ENCODE measurements at places on chromosomes 12 and 14.
A peak's percentile ranks its signal among the peaks of the same experiment; 100 is the strongest.

GRCh38 chr12:78795934-78796445, 68.6 kb upstream of the SYT1 start:
- no peak for DNase-seq

GRCh38 chr12:64808110-64808509, 16.3 kb upstream of the TBC1D30 start:
- DNase-seq: no peak

- no peak for DNase-seq
Measured at GRCh38 chr12:76595056-76595455, 35.5 kb upstream of the OSBPL8 start.

DNA sequence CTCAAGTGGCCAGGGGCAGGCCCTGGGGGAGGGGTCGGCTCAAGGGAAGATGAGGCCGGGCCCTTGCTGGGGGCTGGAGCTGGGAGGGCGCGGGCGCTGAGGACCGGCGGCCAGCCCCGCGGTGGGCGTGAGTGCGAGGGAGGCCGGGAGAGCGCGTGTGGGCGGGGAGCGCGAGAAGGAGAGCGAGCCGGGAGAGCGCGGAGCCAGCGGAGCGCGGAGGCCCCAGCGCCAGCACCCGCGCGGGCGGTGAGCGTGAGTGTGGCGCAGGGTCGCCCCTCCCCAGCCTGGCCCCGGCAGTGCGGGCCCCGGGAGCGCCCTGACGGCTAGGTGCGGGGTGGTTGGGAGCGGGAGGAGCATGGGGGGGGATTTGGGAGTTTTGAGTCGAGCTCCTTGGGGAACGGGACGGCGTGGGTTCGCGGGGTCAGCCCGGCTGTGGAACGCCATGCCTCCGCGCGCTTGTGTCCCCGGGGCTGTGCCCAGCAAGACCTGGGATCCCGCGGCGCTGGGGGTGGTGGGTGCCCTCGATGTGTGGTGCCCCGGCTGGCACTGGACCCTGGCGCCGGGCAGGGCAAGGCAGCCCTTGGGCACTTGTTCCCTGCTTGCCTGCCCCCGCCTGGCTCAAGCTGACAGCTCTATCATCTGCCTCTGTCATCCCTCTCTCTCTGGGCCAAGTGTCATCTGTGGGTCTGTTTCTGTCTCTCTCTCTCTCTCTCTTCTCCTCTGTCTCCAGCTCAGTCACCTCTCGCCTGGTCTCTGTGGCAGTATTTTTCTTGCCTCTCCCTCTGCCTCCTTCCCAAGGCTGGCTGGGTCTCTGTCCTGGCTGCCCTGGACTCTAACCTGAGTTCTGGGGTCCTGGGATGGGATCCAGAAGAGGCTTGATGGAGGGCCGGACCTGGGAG, at the start of gene LBHD2:
Gene LBHD2, plus strand, starts transcription at position 190 of the 899 bp plus-strand sequence. CDS start 1,803 bp downstream, outside the sequence.
- DNase-seq: no peak

DNA sequence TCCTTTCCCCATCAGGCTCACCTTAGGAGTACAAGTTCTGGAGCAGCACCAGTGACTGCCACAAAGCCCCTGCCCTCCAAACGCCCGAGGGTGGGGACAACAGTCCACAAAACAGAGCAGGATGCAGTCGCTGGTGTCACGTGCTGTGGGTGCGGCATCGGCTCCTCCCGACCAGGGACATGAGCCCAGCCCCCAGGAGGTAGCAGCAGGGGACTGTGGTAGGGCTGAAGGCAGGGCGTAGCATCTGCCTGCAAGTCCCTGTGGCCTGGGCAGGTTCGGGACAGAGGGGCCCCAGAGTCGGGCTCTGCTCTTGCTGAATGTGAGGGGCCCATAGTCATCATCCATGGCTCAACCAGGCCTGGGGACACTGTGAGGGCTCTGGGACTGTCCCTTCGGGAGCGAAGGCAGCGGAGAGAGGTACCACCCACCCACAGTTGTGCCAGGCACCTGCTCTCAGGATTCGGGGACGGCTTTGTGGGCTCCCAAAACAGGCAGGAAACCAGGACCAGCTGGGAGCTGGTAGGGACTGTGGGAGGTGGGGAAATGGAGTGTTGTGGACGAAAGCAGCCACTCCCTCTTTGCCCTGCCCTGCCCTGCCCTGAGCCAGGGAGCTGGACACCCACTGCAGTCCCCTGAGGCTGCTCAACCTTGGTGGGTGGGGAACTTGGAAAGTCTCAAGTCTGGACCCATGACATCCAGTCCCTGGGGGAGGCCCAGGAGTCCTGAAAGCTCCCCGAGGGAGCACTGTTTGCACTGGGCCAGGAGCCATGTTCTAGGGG, 30.7 kb downstream of the FBRSL1 start:
- DNase-seq: no peak

DNA sequence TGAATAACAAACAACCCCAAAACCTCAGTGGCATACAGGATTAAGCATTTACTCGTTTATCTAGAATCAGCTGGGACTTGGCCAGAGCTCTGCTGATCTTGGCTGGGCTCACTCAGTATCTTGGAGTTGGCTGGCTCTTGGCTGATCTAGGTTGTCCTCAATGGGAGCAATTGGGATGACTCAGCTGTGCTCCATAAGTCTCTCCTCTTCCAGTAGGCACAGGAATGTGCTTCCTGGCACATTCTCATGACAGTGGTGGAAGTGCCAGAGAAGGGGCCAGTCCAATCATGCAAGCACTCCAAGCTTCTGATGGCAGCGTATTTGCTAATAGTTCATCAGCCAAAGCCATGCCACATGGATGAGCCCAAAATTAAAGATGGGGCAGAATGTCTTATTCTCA, 41.7 kb upstream of the ANO4 start:
- DNase-seq: peak; percentile 4

GRCh38 chr14:56202256-56202655, 84.0 kb downstream of the PELI2 start:
- no peak for DNase-seq

- DNase-seq: peak; percentile 98
Measured at GRCh38 chr12:108804271-108804953, 53.0 kb downstream of the SSH1 start.

- DNase-seq: no peak
Measured at GRCh38 chr14:89477391-89477790, 60.4 kb upstream of the FOXN3 start.

DNA sequence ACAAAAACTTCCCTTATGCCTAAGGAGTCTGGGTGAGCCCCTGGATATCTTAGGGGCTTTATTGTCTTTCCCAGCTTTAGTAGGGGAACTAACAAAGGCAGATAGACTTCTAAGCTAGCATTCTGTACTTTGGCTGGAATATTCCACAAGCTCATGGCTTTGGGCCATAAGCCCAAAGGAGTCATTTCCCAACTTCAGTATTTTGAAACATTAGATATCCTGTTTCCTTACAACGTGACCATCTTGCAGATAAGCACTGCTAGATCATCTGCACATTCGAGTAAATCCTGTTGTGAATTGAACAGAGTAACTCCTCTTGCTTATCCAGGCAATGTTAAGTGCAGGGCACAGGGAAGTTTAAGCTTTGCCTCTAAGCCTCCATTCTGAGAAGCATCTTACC, 70.6 kb upstream of the ACTN1 start:
- peak; percentile 72 for DNase-seq

- DNase-seq: no peak
Measured at GRCh38 chr14:73997108-73997943, 21.8 kb downstream of the ENTPD5 start.

DNA sequence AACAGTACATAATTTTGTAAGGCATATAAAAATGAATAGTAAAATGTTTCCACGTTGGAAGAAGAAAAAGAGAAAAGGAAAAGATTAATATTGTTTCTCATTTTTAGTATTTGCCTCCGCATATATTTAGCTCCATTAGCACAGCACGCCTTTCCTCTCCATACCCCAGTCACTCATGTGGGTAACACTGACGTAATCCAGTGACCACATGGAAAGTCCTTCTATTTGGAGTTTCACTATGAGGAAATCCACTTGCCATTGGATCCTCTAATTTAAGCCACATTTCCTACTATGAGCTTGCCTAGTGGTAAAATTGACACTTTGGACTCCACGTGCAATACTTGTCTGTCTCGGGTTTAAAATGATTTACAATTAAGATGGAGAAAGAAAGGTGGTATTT, 5.7 kb upstream of the SLCO1A2 start:
- DNase-seq: no peak

DNA sequence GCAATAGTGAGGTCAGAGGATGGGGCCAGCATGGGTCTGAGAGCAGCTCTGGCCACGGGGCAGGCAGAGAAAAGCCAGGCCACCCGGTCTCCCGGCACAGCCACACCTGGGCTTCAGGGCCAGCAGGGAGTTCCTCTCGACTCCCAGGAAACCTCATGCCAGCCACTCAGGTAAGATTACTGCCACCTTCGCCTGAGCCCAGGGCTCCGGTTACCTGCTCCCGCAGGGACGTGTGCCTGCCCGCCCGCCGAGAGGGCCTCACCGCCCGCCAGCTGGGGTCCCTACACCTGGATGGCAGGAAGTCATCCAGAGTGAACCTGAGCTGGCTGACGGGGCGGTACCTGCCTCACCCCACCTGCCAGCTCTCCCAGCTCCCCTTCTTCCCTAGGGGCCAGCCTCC, 7.3 kb downstream of the JAG2 start:
- DNase-seq: no peak

- DNase-seq: no peak
Measured at GRCh38 chr12:118326991-118327390, 45.7 kb downstream of the TAOK3 start.

DNA sequence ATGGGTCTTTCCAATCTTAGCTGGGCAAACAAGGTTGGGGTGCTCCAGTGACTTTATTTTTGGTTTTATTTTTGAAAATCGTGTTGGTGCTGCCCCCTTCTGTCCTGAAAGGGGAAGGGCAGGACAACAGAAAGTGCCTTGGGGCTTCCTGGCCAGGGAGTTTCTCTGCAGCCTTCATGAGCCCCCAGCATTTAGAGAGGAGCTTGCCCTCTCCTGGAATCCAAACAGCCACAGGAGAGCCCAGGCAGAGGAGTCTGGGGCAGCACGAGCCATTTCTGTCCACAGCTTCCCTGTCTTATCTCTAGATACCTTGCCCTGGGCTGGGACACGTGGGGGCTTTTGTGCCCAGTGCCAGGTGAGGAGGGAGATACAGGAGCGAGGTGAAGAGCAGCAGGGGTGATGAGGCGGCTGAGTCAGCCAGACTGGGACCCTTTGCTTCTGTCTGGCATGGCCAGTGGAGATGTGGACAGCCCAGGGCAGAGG, 4.4 kb upstream of the C1RL start:
- peak; percentile 39 for DNase-seq

DNA sequence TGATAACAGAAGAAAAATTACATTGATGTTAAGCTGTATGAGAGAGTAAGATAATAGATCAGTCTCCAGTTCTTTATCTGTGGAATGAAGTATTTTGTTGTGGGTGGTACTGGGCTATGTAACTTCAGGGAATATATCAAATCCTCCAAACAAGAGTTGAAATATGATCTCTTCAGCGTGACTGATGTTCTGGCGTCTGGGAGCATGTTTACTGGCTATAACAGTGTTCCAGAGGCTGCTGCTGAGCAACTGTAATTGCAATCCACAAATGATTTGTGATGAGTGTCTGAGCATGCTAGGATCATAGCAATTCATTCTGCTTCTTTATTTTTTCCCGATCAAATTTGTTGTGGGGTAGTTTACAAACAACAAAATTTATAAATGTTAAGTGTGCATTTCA, 18.6 kb upstream of the CCDC198 start:
- DNase-seq: no peak

DNA sequence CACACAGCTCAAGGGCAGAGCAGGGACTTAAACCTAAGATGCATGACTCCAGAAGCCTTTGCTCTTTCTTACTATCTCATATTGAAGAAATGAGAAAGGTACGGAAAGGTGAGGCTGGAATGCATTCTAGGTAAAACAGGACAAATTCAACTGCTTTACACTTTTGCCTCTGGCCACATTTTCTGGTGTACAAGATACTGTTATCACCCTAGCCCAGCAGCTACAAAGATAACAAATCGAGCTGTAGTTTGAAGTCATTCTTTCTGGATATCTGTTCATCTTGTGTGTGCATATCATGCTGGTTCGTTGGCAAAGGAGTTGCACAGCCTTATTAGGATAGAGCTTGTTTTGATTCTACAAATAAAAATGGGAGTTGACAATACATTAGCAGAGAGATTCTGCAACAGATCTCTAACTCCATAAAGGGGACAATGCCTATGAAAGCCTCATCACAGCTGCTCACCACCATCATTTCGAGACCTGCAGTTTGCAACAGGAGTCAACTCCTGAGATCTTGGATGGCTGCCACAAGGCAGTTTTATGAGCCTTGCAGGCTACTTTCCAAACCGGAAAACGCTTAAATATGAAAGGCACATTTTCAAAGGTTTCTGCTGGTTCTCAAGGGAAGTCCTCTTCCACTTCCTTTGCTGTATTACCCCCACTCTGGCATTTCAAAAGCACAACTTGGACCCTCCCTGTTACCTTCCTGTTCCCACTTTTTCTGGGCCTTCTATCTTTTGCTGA, 64.9 kb downstream of the STXBP6 start:
- DNase-seq: peak; percentile 37
